ENCODE measurements at places on chromosomes 2 and 18. TPM values are rescaled to one million over a fixed set of nuclear protein-coding genes. Genes with fewer than 3 reads are reported as not detected.

Gene TMEFF2
- not detected for total RNA-seq

Gene TDRD15
- not detected for total RNA-seq

Gene DSC2
- total RNA-seq, result 1.6 TPM

Gene GAL3ST2
- total RNA-seq, result not detected

Gene COLEC11
- total RNA-seq, result 0.37 TPM

Gene ZNF521
- total RNA-seq, result 47.4 TPM

Gene IL36RN
- total RNA-seq, result not detected

Gene UGT1A10
- total RNA-seq, result not detected

Gene FABP1
- 0.88 TPM for total RNA-seq

Gene PLCD4
- total RNA-seq, result 0.26 TPM

Gene PXDN
- total RNA-seq, result 26.6 TPM

Gene AQP12A
- total RNA-seq, result not detected

Gene SCYGR5
- not detected for total RNA-seq

Gene MAT2A
- total RNA-seq, result 77.1 TPM

Gene NTSR2
- not detected for total RNA-seq

Gene RETREG2
- total RNA-seq, result 86.6 TPM

Gene STARD6
- not detected for total RNA-seq

Gene ITPRIPL1
- total RNA-seq, result 1.5 TPM

Gene ELOA2
- not detected for total RNA-seq

Gene NMUR1
- total RNA-seq, result not detected

Gene EVX2
- not detected for total RNA-seq

Gene SLC9A2
- under 0.01 TPM for total RNA-seq

Gene FTCDNL1
- total RNA-seq, result 0.29 TPM

Gene MFSD2B
- not detected for total RNA-seq

Gene TGFA
- total RNA-seq, result 1.6 TPM

All from uterus (tissue), 4 donors.